A673 (cell line): ENCODE measurements at places on chromosomes 12 and 14.

DNA sequence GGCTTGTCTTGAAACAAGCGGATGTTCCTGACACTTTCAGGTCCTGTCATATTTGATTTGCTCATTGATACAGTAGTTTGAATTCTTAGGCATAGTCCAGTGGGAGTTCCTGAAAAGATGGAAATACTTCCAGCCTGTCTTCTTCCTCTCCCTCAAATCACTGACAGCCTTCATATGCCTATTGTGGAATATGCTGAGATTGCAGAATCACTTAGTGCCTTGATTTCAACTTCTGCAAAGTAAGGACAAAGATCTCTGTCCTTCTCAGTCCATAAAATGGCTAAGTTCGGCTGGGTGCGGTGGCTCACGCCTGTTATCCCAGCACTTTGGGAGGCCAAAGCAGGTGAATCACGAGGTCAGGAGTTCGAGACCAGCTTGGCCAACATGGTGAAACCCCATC, 6.7 kb upstream of the PYGL start:
- DNase-seq, result no peak

DNA sequence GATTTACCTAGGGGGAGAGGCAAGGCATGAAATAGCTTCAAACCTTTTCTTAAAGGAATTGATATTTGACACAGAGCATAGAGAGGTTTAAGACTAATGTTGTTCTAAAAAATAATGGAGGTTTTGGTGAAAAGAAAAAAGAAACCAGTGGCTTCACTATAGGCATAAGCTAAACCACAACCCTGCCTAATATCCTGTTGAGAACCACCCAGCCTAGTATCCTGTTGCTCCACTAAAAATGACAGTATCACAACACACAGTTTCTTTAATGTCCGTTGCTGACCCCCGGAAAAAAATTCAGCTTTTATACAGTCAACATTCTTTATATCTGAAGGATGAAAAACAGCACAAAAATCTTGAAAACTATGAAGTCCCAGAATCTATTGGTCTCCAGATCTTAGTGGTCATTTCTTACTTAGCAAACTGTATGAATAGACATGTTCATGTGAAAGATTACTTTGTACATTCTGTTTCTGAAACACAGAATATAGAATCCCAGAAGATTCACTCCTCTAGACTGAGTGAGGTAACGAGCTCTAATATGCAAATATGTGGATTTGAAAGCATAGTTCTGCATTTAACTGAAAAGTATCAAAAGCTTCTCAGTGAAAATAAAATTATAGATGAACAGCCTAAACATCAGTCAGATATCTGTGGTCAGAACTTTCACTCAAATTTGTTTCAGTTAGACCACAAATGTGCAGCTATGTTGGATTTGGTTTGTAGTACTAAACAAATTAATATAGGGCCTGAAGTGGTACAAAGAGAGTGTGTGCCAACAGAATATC, 40.5 kb downstream of the GALC start:
- no peak for DNase-seq

DNA sequence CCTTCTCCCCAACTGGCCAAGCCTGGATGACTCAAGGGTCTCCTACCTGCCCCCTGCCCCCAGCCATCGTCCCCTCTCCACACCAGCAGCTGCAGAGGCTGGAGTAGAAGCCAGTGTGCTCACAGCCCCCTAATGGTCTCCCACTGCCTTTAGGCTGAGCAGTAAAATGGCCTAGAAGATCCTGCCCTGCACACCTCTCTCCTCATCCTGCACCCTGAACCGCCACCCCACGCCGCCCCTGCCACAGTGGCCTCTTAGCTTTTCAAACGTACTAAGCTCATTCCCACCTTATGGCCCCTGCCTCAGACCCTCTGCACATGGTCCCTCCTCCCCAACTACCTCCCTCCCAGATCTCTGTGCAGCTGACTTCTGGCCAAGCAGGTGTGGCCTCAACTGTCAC, 46.3 kb downstream of the RBM19 start:
- no peak for DNase-seq

DNA sequence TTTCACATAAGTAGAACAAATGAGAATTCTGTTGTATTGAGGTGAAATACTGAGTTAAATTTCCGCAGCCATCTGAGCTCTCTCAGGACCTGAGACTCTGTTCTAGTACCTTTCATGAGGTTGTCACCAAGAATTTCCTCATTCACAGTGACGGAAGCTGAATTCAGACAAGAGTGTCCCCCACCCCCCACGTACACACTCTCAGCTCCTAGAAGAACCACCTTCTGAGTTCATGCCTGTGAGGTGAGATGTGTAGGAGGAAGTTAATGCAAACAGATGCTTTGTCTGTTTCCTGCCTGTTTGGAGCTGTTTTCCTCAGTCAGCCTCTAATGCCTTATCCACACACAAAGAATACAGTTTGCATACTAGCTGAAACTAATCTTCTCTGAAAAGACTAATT, 18.2 kb downstream of the BICDL1 start:
- no peak for DNase-seq

GRCh38 chr14:52455291-52456088, 96.8 kb downstream of the TXNDC16 start:
- no peak for DNase-seq

DNA sequence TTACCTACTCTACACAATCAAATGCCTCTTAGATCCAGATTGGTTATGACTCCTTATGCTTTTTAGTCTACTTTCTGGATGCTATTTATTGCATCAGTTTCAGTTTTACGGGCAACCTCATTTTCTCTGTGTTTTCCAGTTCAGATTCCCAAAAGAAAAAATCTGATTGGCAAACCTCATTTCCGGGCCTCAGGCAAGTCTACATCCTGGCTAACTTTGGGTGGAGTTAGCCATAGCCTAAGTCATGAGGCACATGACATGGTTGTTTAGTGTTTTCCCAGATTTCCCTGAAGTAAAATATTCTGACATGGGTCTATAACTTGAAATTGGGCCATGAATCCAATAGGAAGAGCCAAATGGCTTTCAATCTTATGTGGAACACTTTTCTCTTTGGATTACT, 339.7 kb downstream of the NUAK1 start:
- no peak for DNase-seq

GRCh38 chr14:100988411-100988900, 84.9 kb upstream of the RTL1 start:
- DNase-seq, result no peak

- no peak for DNase-seq
Observed at GRCh38 chr12:1529862-1530591, 64.4 kb downstream of the FBXL14 start.

DNA sequence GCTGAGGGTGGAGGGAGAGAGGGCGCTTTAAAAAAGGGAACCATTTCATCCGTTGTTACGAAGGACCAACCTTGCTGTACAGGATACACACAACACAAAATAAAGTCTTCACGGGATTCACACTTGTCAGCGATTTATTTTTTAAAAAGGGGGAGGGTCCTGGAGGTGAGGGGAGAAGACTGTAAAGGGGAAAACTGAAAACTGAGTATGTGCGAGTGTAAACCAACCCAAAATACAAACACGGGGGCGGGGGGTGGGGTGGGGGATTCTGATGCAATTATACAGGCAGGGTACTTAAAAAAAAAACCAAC, 499 bp upstream of the PRKAG1 start:
- DNase-seq, result no peak

GRCh38 chr12:3436461-3437065, 54.4 kb upstream of the PRMT8 start:
- DNase-seq, result no peak

DNA sequence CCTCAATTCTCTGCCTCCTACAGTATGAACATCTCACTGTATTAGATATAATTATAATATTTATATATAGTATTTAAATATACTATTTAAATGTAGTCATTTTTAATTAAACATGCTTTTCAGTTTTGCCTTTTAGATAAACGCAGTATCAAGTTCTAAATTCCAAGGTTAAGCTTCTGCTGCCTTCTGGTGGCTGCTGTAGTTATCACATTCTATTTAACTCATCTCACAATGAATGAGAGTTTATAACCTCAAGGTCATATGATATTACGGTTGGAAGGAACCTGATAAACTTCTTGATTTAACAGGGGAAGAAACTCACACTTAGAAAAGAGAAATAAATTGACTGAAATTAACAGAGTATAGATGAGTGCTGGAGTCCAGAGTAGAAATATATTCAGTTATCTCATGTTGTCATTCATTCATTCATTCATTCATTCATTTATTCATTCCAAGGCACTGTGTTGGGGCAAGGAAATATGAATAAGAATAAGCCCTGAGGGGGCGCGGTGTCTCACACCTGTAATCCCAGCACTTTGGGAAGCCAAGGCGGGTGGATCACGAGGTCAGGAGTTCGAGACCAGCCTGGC, 31.9 kb downstream of the GUCY2C start:
- peak; percentile 65 for DNase-seq
